Forelimb muscle (tissue), 1 donor: ENCODE measurements at places on chromosomes 3 and 15. TPM values are rescaled to one million over a fixed set of nuclear protein-coding genes. Genes with fewer than 3 reads are reported as not detected.

DNA sequence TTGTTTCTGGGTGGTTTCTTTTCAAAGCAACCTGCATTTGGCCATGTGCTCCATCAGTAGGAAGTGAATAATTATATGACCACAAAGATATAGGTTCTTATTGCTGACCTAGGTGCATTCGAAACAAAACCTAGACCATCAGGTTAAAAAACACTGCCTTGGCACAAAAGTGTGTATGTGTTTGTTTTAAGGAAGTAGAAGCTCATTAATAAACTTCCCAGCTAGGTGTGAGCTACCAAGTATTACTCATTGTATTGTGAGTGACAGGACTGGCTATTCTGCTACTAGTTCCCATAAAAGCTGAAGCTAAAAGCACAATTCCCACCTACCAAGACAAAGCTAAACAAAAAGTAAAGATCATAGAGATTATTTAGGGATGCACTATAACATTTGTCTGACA, 168.2 kb downstream of the TP63 start:
- DNase-seq = no peak

- no peak for DNase-seq
These were observed 358.4 kb upstream of the LMCD1 start for GRCh38 chr3:8143186-8143585.

- DNase-seq = no peak
These were observed at the start of gene MME for GRCh38 chr3:155079746-155080487. Gene MME, plus strand, starts transcription at chr3:155080319. Its CDS starts 3,849 bp downstream, at chr3:155084168.

DNA sequence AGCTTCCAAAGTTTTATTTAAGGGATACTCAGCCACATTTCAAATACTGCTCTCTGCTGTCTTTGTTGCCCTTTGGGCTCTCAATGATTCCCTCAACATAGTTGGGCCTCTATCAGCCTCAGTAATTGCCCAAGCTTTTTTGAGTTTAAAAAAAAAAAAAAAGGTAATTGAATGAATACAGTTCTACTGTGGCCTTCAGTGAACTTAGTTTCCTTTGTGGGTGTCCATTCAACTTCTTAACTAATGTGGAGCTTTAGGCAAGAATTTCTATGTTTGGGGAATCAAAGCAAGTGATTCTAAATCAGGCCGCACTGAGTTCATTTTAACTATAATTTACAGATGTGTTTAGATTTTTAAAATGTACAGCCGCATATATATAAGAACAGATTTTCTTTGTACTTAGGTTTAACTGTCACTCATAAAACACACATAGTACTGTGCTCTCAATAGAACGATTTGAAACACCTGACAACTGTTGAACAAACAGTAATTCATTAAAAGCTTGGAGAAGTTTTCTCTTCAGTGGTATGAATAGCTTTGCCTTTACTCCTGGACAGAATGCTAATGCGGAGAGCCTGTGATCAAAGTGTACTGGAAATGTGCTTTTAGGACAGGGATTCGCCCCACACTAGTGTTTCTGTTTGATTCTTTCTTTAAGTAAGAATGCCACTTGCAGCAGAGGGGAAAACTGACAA, 844.9 kb upstream of the SEMA6D start:
- DNase-seq = no peak

DNA sequence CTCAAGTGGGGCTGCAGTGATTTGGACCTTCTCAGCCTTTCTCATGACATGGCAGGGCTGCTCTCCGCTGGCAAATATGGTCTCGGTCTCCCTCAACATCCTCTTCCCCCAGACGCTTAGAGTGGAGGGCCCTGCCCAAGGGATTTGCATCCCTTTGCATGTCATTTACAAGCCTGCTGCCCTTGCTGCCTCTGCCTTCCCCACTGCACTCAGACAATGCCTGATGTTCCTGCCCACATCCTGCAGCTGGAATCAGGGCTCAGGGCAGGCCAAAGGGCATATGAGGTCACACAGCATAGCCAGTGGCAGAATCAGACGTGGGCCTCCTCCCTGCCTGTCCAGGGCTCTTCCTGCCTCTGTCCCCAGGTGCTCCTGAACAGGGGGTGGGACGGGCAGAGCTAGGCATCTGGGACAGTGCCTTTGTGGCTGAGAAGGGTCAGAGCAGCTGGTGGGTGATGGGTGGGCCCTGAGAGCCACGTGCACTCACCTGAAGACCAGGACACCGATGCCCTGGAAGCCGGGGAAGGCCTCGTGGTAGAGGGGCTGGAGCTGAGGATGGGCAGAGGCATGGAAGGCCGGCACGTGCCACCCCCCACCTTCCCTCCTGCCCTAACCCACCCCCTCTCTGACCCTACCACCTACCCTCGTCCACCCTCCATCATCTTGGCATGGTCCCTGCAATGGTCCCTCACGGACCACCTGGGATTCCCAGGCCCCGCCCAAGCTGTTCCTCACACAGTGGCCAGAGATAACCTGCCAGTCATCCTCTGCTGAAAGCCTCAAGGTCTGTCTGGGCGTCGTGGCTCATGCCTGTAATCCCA, 27.4 kb upstream of the GOLGA6C start:
- DNase-seq = no peak

GRCh38 chr15:79332824-79333510, 22.1 kb downstream of the TMED3 start:
- DNase-seq = no peak

ZNF620 gene
- polyA plus RNA-seq = 2.5 TPM

HESX1 gene
- 1.6 TPM for polyA plus RNA-seq

SERPINI2 gene
- 0.20 TPM for polyA plus RNA-seq

ZNF80 gene
- not detected for polyA plus RNA-seq

OR5K2 gene
- not detected for polyA plus RNA-seq
